ENCODE measurements at places on chromosomes 5 and 9.
A peak's percentile ranks its signal among the peaks of the same experiment; 100 is the strongest.

GRCh38 chr5:7391814-7392692 lies 3.9 kb upstream of the ADCY2 start:
- no peak for DNase-seq

DNA sequence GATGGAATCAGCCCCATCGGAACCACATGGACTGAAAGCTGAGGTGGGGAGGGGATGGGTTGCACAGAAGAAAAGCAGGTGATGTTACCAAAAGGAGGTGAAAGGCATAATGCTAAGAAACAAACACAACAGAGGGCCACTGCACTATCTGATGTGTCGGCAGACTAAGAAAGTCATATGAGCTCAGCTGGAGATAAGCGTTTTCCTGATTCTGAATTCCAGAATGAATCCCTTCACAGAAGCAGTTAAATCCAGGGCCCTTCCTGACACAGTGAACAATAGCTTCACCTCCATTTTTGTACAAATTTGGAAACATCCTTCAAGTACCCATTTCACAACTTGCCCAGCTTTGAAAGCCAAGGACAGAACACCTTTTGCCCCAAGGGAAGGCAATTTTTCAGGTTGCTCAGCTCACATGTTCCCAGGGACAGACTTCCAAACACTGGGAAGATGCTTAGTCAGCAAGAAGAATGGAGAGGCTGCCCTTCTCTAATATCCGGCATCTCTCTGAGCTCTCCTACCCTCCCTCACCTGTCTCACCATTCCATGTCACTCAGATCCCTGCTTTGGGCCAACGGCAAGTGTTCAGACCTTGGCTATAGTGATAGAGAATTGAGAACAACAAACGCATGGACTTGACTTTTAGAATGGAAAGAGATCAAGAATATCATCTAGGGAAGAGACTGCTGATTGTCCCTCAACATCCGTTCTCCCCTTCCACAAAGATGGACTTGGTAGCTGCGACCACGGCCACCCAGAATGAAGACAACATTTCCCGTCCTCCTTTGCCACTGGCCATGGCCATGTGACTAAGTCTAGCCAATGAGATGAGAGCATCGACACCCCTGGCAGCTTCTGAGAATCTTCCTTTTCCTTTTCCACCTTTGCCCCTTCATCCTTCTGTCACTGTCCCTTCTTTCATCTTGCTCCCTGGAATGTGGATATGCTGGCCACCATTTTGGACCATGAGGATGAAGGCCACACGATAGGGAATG lies 68.6 kb upstream of the IL17B start:
- no peak for DNase-seq

- DNase-seq = no peak
Measured at GRCh38 chr5:31854181-31855133, 215.5 kb downstream of the PDZD2 start.

GRCh38 chr5:177425801-177426565 lies 493 bp upstream of the GRK6 start:
- DNase-seq = peak; percentile 99

- DNase-seq = no peak
Measured at GRCh38 chr9:78857373-78858225, 560.7 kb downstream of the PSAT1 start.

- DNase-seq = no peak
Measured at GRCh38 chr5:22908586-22908985, 55.4 kb upstream of the CDH12 start.

DNA sequence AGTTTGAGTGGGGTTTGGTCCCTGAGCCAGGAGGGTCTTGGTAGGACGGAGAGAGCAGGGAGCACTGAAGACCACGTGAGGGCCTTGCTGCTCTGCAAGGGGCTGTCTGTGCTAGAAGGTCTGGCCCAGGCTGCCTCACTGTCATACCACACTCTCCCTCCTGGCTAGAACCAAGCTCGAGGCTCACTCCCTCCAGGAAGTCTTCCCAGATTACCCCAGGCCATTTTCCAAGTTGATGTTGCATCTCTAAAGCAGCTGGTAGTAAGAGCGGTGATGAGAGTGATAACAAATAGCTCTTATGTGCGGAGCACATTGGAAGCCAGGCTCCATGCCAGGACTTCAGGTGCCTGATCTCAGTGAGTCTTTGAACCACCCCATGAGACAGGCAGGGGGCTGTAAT lies 6.6 kb downstream of the MYMK start:
- DNase-seq = no peak

DNA sequence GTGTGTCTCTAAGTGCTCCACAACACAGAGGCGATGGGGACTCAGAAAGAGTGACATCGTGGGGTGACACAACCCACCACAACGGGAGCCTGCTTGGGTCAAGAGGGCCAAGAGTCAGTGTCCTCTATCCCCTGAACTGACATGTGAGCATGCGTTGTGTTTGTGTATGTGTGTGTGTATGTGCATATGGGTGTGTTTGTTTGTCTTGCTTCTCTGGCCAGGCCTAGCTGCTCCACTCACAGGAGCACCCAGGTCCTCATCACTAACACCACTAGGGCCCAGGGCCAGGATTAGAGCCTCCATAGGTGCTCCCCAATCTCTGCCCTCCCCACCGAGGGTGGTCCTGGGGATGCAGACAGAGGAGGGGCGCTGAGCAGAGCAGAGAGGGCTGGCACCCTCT lies 115.0 kb upstream of the CTSV start:
- no peak for DNase-seq

DNA sequence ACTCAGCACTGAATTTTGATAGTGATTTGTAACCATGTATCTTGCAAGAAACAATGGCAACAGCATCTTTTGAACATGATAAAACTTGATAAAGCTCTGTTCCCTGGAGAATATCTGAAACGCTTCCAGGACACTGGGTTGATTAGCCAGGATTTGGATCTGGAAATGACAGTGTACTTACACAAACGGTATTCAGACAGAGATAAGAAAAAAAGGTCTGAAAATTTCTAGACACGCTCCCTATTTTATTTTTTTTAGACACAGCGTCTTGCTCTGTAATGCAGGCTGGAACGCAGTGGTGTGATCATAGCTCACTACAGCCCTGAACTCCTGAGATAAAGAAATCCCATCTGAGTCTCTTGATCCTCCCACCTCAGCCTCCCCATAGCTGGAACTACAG lies 109.0 kb downstream of the GNAQ start:
- no peak for DNase-seq

GRCh38 chr9:98085944-98086343 lies 29.4 kb downstream of the NANS start:
- no peak for DNase-seq

- DNase-seq = no peak
Measured at GRCh38 chr9:2621722-2622460, at the start of gene VLDLR. VLDLR (plus strand) TSS chr9:2621787; CDS start chr9:2622190, 403 bp downstream.

- DNase-seq = no peak
Measured at GRCh38 chr9:86322973-86323644, 31.1 kb downstream of the TUT7 start.

GRCh38 chr5:134296213-134296612 lies 70.3 kb upstream of the PPP2CA start:
- no peak for DNase-seq

- DNase-seq = no peak
Measured at GRCh38 chr9:38352530-38353328, 39.8 kb upstream of the ALDH1B1 start.

GRCh38 chr9:123290764-123291163 lies 22.4 kb upstream of the STRBP start:
- no peak for DNase-seq

- DNase-seq = no peak
Measured at GRCh38 chr5:80655231-80655774, 520 bp upstream of the DHFR start.

Data from activated T-helper 1 cell treated with anti-CD3 and anti-CD28 coated beads, Interleukin-2, amount 50 U/mL, for 16 hours (primary cell).